Activated CD4-positive, alpha-beta T cell treated with anti-CD3 and anti-CD28 coated beads, Interleukin-2, Interleukin-4, amounts not matched to agents 100 ng/mL and 50 ng/mL, durations not matched to agents 16 hours and 8 hours (primary cell): ENCODE measurements at places on chromosomes 4 and X.

GRCh38 chr4:182885738-182886077, 31.5 kb downstream of the DCTD start:
- no peak for DNase-seq

DNA sequence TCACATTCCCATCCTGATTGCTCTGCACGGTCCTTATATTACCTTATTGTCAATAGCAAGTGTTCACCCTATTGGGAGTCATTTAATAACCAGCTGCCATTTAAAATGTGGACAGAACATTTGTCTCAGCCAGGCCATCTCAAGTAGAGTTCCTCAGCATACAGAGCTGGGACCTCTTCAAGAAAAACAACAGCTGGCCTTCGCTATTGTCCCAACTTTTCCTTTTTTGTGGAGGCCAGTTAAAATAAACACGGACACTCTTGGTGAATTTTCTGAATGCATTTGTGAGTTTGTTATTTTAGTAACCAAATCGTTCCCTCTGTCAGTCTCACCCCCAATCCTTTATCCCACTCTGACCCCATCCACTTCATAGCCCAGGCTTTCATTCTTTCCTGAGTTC, 395.3 kb upstream of the PITX2 start:
- no peak for DNase-seq

DNA sequence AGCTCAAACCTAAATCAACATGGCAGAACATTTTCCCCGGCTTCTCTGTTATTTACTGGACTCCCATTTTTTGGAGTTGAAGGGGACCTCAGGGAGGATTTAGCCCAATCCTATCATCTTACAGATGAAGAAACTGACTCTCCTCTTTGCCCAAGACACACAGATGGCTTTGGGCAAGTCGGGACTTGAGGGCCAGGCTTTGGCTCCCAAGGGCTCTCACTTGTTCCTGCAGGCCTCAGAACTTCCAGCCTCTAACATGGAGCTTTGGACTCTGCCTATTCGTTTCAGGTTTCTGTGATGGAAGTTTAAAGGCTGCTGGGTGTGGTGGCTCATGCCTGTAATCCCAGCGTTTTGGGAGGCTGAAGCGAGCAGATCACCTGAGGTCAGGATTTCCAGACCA, 59.5 kb downstream of the RHOH start:
- DNase-seq, result no peak

- DNase-seq, result no peak
Measured at GRCh38 chrX:124931241-124931640, 388.4 kb upstream of the TEX13C start.

DNA sequence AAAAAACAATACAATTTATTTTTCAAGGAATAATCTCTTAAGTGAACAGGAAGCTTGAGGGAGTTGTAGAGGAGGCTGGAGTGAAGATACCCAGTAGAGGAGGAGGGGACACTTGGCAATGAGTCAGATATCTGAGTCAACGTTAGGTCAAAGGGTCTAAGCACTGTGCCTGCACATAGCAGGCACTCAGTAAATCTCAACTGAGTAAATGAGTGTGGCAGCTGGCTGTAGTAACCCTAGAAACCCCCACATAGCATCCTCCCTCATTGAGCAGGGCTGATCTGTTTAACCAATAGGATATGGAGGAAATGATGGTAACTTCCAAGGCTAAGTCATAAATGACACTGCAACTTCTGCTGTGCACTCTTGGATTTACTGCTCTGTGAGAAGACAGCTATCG, 186.0 kb upstream of the FAM241A start:
- no peak for DNase-seq

DNA sequence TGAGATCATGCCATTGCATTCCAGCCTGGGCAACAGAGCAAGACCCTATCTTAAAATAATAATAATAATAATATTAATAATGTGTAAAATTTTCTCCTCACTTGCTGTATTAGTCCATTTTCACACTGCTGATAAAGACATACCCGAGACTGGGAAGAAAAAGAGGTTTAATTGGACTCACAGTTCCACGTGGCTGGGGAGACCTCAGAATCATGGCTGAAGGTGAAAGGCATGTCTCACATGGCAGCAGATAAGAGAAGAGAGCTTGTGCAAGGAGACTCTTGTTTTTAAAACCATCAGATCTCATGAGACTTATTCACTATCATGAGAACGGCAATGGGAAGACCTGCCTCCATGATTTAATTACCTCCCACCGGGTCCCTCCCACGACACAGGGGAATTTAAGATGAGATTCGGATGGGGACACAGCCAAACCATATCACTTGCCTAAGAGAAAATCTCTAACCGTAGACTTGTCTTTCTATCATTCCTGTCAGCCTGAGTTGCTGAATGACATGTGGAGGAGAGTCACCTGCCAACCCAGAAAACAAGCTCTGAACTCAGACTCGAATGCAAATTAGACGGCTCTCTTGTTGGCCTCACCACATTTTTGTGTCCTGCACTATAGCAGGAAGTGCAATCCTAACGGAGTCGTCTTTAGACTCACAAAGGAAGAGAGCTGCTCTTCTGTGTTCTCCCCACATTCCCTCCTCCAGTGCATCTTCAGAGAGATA, 51.9 kb upstream of the DCTD start:
- DNase-seq, result no peak

GRCh38 chrX:42087960-42088359, 164.6 kb upstream of the CASK start:
- DNase-seq, result no peak

DNA sequence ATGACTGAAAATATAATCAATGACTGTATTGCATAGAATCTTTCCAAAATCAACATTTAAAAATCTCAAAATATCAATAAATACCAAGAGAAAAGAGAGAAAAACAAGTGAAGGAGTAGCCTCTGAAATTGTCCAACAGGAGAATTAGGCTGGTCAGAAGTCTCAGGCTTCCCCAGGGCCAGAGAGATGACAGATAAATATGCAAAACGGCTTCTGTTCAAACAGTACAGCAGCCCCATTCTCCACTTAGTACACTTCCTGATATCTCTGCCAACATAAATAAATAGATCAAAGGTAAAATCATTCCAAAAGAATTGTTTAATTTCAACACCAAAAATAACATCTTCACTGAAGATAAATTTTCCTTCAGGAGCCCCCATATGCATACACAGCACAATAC, 204.7 kb upstream of the GABRA2 start:
- DNase-seq, result no peak

DNA sequence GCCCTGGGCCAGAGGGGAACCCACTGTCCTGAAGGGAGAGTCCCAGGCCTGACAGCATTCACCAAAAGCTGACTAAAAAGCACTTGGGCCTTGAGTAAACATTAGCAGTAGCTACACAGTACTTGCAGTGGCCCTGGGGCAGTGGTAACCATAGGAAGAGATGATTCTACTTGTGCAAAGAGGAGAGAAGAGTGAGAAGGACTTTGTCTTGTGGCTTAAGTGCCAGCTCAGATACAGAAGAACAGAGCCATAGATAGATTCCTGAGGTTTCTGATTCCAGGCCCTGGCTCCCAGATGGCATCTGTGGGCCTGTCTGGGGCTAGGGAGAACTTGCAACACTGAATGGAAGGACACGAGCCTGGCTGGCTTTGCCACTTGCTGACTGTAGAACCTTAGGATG, 100.5 kb downstream of the PTCHD1 start:
- no peak for DNase-seq

- no peak for DNase-seq
Measured at GRCh38 chrX:11244636-11245035, 48.6 kb upstream of the AMELX start.

DNA sequence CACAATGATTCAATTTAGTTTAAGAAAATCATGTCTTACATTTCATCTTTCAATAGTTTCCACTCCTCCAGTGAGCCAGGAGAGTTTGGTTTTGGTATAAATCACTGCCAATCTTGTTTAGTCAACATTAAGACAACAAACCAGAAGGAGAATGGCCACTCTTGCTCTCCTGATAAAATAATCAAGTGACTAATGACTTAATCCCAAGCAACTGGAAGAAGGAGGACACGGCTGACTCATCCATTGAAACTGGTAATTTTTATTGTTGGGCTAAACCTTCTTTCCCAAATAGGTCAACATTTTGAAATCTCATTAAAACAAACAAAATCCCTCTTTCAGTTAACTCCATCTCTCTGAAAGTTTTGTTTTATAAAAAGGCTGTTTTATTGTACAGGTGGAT, 230.2 kb downstream of the CLCN4 start:
- no peak for DNase-seq

GRCh38 chrX:154486396-154487207, at the start of gene UBL4A:
UBL4A (minus strand) TSS chrX:154486615; CDS start chrX:154486584, 31 bp downstream.
- peak; percentile 47 for DNase-seq

GRCh38 chr4:2378898-2379297, 39.5 kb downstream of the ZFYVE28 start:
- DNase-seq, result no peak

DNA sequence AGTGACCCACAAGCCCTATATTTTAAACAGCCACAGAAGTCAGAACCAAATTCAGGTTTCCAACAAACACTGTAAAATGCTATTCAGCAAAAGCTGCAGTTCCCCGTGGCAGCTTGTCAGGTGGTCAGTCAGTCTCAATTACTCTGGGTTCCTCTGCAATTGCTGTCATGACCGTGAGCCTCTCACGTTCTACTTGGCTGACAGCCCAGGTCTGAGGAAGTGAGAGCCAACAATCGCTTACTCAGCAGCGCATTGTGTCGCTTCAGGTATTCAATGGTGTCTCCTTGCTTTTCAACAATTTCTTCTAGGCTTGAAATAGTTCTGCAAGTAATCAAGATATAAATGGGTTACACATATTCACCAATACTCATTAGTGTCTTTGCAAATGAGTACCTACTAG, 25.8 kb downstream of the TRIM75 start:
- no peak for DNase-seq

GRCh38 chr4:185457136-185457535, 14.4 kb downstream of the CCDC110 start:
- DNase-seq, result no peak

GRCh38 chr4:99629962-99630554, 27.6 kb downstream of the C4orf54 start:
- DNase-seq, result no peak

- DNase-seq, result no peak
Measured at GRCh38 chrX:134868771-134869495, 121.9 kb upstream of the SMIM10 start.
